ENCODE measurements at places on chromosomes 1 and 21.

DNA sequence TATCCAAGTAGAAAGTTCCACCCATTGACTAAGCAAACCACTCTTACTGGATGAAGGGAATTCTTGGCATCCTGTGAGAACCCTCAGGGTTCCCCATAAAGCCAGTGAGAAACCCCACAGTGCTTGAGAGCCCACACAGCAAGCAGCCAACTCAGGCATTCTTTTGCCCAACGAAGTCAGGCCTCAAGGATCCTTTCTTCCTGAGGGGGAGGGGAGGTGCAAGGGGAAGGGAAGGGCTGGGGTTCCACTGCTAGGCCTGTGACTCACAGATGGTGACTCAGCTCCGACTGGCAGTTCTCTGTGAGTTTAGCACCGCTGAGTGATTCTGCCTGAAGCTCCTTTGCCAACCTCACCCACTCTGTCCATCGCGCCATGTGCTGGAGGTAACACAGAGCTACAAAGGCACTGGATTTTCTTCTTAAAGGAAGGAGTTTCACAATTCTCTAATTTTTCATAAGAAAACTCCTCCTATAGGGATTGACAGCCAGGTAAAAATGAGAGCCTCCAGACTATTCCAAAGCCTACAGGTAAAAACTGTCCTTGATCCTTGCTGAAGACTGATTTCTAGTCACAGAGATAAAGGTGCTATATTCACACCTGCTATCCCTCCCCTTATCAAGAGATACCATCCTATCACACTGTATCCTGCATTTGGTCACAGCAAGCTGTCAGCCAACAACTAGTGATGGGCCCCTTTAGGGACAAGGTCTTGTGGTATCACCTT, 4.8 kb downstream of the ENO1 start:
- DNase-seq = peak; percentile 78

- DNase-seq = no peak
Observed at GRCh38 chr1:53341961-53342707, 14.3 kb upstream of the LRP8 start.

DNA sequence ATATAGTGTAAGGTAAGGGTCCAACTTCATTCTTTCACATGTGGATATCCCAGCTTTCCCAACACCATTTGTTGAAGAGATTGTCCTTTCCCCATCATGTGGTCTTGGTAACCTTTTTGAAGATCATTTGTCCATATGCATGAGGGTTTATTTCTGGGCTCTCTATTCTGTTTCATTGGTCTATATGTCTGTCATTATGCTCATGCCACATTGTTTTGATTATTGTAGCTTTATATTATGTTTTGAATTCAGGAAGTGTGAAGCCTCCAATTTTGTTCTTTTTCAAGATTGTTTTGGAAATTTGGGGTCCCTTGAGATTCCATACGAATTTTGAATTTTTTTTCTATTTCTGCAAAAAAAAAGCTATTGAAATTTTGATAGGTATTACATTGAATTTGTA, 15.2 kb upstream of the RCSD1 start:
- DNase-seq = no peak

DNA sequence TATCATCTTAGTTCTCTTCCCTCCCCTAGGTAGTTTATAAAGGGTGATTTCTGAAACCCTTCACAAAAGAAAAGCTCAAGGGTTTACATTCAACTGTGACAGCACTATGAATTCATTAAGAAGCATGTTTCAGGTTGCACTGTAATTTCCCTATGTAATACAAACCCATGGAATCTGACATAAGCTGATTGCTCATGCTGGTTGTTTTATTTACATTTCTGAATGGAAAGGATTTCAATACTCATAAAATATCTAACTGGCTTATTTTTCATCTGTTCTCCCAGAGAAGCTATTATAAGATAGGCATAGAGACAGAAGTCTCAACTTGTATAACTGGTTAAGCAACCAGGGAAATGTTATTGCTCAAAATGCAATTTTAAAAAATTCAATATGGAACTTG, 20.5 kb downstream of the WNT2B start:
- no peak for DNase-seq

DNA sequence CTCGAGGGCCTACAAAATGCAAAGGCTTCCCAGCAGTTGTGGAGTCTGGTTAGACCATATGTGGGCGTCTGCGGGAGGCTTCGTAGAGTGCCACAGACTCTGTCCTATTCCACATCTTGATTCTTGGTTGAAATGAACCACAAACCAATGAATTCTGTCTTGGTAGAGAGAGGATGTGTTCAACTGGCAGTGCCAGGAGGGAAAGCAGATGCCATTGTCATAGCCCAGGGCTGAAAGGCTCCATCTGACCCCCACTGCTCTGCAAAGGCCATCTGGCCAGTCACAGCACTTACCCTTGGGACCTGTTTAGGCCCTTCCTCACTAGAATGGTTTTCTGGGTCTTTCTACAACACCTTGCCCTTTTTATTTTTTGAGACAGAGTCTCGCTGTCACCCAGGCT, 22.1 kb downstream of the ACOT11 start:
- no peak for DNase-seq

DNA sequence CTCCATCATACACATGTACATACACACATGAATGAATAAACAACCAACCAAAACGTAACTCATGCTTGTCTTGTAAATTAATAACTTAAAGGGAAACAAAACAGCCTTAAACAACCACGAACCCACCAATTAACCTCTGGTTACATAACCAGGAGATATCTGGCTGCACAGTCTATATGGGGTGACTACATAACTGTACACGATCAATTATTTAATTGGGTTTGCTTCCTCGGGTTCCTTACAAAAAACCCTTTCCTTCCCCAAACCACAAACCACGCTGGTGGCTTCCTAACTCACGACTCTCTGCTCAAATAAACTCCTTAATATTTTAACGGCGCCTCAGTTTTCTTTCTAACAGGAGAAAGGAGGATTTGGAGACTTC, 744 bp downstream of the ZNF670 start:
- DNase-seq = no peak

- DNase-seq = no peak
Observed at GRCh38 chr1:150406483-150406882, 42.5 kb downstream of the RPRD2 start.

- DNase-seq = peak; percentile 51
Observed at GRCh38 chr1:24929398-24930259, 447 bp downstream of the RUNX3 start.

GRCh38 chr21:32359719-32360260, 33.0 kb downstream of the URB1 start:
- no peak for DNase-seq

GRCh38 chr1:5478961-5479360, 513.3 kb downstream of the NPHP4 start:
- DNase-seq = no peak

DNA sequence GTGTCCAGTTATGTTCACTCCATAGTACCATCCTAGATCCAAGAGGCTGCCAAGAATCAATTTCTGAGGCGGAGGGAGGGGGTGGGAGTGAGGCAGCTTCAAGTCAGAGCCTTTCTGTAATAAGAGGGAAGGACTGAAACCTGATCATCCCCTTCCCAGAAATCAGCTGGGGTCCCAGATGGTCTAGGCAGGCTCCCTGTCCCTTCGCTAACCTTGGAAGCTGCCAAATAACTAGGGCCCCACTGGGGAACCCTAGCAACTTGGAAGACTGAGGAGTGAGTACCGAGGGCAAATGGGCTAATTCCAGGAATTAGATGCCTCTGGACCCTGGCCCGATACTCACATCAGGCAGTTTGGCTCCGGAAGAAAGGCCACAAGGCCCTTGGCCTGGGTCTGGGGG, 113.3 kb downstream of the NAV1 start:
- no peak for DNase-seq

DNA sequence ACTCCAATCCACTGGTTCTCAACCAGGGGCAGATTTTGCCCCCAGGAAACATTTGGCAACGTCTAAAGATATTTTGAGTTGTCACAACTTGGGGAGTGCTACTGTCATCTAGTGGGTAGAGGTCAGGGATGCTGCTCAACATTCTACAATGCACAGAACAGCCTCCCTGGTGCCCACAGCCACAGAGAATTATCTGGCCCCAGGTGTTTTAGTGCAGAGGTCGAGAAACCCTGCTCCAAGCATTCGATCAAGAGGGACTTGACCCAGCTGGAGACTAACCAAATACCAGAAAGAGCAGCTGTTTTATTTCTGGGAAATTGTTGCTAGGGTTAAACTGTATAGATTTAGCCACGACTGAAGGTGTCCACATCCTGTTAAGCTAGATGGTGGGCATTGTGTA, 19.2 kb downstream of the CD247 start:
- no peak for DNase-seq

- DNase-seq = no peak
Observed at GRCh38 chr1:117959364-117959763, 29.8 kb downstream of the WDR3 start.

DNA sequence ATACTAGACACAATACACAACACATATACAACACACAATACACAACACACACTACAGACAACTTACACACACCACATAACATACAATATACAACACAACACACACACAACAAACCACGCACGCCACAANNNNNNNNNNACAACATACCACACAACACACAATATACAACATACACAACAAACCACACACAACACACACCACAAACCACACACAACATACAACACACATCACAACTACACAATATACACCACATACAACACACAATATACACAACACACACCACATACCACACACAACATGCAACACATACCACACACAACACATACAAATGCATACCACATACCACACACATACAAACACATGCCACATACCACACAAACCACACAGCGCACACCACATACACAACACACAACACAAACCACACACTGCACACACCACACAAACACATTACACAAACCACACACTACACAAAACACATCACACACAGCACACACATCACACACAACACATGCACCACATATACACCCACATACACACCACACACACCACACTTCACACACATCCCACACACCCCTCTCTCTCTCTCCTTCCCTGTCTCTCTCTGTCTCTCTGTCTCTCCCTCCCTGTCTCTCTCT, 108.3 kb downstream of the ETS2 start:
- no peak for DNase-seq

- DNase-seq = no peak
Observed at GRCh38 chr1:172498857-172499256, 34.1 kb upstream of the SUCO start.

DNA sequence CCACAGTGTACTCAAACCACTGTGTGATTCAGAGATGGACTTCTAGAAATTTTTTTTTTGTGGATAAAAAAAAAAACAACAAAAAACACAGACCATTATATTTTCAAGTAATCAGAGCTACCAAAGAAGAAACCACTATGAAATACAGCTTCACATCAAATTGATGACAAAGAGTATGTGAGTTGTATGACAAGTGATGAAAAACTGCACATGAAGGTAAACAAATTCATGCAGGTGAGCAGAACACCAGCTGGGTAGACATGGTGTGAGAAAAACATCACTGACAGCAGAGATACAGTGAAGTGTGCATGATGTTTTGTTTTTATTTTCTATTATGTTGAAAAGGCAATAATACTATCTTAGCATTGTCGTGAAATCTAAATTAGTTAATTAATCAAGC, 8.0 kb upstream of the PTPRC start:
- no peak for DNase-seq

DNA sequence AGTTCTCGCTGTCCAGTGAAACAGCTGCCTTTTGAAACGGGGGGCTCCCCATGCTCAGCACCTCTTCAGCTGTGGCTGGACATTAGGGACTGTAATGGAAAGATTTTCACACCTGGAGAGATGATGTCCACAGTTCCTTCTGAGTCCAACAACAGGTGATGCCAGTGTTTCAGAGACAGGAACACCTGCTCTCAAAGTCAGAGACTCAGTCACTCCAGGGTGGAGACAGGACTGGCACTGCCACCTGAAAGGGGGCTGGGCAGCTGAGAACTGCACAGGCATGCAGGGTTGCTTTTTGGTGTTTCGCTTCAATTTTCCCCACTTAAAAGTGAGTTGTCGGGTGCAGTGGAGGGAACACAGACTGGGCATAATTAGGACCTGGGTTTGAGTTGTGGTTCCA, 124.8 kb downstream of the GALNT2 start:
- no peak for DNase-seq

- no peak for DNase-seq
Observed at GRCh38 chr1:182181167-182181572, 119.7 kb upstream of the ZNF648 start.

GRCh38 chr1:20151906-20152598, 12.9 kb downstream of the PLA2G2F start:
- peak; percentile 74 for DNase-seq

All from stimulated activated CD4-positive, alpha-beta T cell treated with anti-CD3 and anti-CD28 coated beads, Interleukin-12 subunit alpha, Interleukin-12 subunit beta, amount 100 ng/mL, for 4 hours (primary cell).